ENCODE measurements at places on chromosomes 13 and 19.

DNA sequence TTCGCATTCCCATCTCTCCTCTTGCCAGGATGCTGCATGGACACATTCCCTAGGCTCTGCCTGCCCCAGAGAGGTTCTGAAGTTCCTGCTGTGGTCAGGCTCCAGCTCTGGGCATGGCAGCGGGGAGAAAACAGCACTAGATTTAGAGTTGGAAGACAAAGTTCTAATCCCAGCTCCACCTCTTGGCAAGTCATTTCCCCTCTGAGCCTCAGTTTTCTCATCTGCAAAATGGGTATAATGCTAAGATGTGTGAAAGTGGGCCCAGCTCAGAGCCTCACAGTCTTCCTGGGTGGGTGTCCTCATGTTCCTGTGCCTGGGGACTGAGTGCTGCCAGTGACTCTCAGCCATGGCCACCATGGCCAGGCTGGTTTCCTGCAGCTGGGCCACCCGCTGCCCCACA, 9.6 kb downstream of the PEPD start:
- DNase-seq = no peak

- DNase-seq = no peak
Observed at GRCh38 chr19:45471111-45471930, 3.5 kb downstream of the FOSB start.

- DNase-seq = no peak
Observed at GRCh38 chr13:36418022-36418805, 14.1 kb upstream of the CCNA1 start.

DNA sequence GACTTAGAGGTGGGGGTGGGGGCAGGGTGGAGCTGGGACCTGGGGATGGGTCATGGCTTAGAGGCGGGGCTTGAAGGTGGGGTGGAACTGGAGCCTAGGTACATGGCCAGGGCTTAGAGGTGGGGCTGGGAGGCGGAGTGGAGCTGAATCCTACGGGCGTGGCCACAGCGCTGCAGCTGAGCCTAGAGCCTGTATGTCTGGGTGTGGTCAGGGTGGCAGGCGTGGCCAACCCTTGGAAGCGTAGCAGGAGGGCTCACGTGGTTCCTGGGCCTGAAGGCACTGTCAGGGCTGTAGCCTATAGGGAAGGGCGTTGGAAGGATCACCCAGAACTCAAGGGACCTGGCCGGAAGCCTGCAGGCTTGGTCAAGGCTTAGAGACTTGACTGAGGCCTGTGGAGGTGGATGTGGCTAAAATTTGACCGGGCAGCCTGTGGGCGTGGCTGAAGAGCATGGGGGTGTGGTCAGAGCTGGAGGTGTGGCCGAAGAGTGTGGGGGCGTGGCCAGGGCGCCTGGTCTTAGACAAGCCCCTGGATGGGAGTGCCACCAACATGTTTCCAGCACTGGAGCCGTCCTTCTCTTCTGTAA, 24.3 kb downstream of the COLGALT1 start:
- no peak for DNase-seq

DNA sequence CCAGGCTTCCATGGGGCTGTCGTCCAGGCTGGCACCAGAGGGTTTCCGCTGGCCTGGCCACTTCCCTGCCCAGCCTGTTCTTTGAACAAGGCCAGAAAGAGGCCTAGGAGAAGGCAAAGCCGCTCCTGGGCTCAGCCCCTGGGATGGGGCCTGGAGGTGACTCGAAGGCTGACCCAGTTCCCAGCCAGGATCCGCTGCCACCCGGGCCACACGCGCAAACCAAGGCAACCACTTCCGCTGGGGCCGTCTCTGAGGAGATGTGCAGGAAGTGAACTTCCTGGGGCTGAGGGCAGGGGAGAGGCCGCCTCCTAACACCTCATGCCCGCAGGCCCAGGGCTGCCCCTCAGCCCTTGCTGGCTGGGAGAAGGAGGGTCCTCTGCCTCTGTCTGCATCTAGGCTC, 15.2 kb downstream of the PLEKHF1 start:
- no peak for DNase-seq

DNA sequence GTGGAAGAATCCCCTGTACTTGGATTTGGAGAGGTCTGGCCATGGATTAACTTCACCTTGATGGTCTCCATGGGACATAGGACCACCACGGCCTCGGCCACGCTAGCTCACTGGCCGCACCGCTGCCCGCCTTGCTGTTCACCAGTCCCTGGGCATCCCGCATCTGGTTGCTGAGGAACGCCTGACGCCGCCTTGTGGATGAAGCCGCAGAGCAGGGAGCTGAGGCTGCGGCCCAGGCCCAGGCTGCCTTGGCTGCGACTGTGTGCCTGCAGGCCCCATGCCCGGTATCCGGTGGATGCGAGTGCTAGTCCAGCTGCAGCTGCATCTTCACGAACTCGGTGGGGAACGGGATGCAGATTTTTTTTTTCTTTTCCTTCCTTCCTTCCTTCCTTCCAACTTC, 1407.1 kb downstream of the UQCRFS1 start:
- no peak for DNase-seq

DNA sequence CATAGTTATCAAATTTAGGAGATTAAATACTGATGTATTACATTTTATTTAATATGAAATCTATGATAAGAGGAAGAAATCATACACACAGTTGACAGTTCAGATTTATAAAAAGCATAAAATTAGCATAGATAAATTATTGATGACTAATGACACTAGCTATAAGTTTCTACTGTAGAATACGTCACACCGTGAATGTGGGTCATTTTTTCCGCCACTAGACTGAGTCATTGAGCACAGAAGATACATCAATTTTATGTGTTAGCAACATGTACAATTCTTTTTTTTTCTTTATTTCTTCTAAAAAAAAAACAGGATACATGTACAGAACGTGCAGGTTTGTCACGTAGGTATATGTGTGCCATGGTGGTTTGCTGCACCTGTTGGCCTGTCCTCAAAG, 22.2 kb downstream of the AP2S1 start:
- no peak for DNase-seq

- DNase-seq = peak; percentile 67
Observed at GRCh38 chr19:50204811-50205675, 1.6 kb downstream of the MYH14 start.

GRCh38 chr13:42370229-42370628, 98.3 kb downstream of the AKAP11 start:
- no peak for DNase-seq

GRCh38 chr13:98915563-98915962, 62.3 kb downstream of the DOCK9 start:
- DNase-seq = no peak

DNA sequence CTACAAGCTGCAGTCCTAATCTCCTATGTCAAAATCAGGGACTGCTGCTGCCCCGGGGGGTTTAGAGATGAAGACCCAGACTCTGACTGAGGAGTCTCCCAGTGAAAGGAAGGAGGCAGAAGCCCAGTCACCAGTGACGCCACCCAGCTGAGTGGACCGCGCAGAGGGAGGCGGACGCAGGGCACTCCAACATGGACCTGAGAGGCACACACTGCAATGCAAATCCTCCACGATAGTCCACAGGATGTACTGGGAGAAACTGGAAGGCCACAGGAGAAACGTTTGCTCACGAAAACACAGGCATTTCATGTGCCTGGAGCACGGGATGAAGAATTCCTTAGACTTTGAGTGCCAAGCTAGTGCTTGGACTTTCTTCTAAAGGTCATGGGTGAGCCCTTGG, 58.3 kb downstream of the IRS2 start:
- DNase-seq = no peak

DNA sequence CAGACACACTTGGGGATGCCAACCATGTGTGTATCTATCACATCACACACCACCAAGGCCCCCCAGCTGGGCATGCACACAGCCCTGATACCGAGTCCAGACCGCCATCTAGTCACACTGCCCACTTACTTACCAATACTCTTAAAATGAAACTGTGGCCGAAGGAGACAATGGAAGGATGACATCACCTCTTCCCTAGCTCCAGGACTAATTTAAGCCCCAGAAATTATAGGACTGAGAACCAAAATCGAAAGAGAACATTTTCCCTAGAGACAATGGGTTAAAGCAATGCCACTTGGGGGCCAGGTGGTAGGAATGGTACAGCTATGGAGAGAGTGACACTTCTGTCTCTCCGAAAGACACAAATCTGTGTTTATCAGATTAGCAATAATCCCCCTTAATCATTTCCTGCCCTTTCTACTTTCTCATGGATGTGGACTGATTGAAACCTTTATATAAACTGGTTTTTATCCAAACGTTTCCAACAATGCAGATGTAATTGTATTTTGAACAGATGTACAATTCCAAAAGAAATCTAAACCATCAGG, 663 bp upstream of the GGACT start:
- no peak for DNase-seq
